Smooth muscle cell of the coronary artery (primary cell): ENCODE measurements at places on chromosomes 13 and 19. TPM values are rescaled to one million over a fixed set of nuclear protein-coding genes. Genes with fewer than 3 reads are reported as not detected.

ZNF793 gene
- 1.6 and 2.2 TPM in 2 replicates for total RNA-seq

GPR12 gene
- not detected in 2 replicates for total RNA-seq

EXOSC5 gene
- 8.2 and 12.7 TPM in 2 replicates for total RNA-seq

FBXO17 gene
- total RNA-seq, result 13.2 and 17.9 TPM in 2 replicates

TUBA3C gene
- not detected in 2 replicates for total RNA-seq

ICAM1 gene
- total RNA-seq, result 7.5 and 20.7 TPM in 2 replicates

TNFRSF19 gene
- 0.68 and 19.4 TPM in 2 replicates for total RNA-seq

HIPK4 gene
- under 0.01 and 0.08 TPM in 2 replicates for total RNA-seq

AZU1 gene
- total RNA-seq, result not detected in 2 replicates

SCEL gene
- not detected in 2 replicates for total RNA-seq

PTGER1 gene
- 0.12 and 1.5 TPM in 2 replicates for total RNA-seq

NOTCH3 gene
- total RNA-seq, result 42.6 and 59.8 TPM in 2 replicates

LHB gene
- total RNA-seq, result 0.15 TPM in 1 of 2 replicates, not detected in the other

CCDC97 gene
- 5.6 and 9.5 TPM in 2 replicates for total RNA-seq

ZNF208 gene
- 1.4 and 2.1 TPM in 2 replicates for total RNA-seq

GJA3 gene
- 0.23 and 0.60 TPM in 2 replicates for total RNA-seq

ATP1A3 gene
- not detected in 2 replicates for total RNA-seq

GAPDHS gene
- total RNA-seq, result not detected in 2 replicates

IGLON5 gene
- not detected in 2 replicates for total RNA-seq

LATS2 gene
- total RNA-seq, result 8.7 and 11.1 TPM in 2 replicates

ZNF714 gene
- 2.6 TPM in 2 replicates for total RNA-seq

KLK15 gene
- not detected in 2 replicates for total RNA-seq

KCNJ14 gene
- 0.23 and 0.59 TPM in 2 replicates for total RNA-seq

MEGF8 gene
- total RNA-seq, result 17.9 and 18.6 TPM in 2 replicates

RNF225 gene
- 0.15 TPM in 1 of 2 replicates, not detected in the other for total RNA-seq
